Stimulated activated CD8-positive, alpha-beta memory T cell treated with anti-CD3 and anti-CD28 coated beads, Interleukin-15, amount 100 ng/mL, for 24 hours (primary cell): ENCODE measurements at places on chromosomes 1 and 21.

DNA sequence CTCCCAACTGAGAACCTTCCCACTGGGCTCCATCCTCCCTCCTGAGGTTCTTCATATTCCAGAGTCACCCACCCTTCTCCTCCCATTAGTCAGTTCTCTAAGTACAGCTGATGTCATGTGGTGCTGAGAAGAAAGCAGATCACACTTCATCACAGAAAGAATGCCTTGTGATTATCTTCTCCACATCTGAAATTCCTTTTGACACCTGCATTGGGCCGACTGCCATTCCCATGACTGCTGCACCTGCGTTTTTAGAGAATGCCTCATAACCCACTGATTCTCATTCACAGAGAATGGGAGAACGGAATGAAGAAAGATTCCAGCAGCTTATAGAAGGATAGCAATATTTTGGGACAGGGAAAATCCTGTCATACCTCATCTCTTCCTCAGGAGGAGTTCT is 14.3 kb downstream of the LEPR start:
- no peak for DNase-seq

GRCh38 chr21:31397515-31397926 is 53.5 kb upstream of the TIAM1 start:
- no peak for DNase-seq

GRCh38 chr1:43893006-43893405 is 40.6 kb upstream of the ARTN start:
- no peak for DNase-seq

DNA sequence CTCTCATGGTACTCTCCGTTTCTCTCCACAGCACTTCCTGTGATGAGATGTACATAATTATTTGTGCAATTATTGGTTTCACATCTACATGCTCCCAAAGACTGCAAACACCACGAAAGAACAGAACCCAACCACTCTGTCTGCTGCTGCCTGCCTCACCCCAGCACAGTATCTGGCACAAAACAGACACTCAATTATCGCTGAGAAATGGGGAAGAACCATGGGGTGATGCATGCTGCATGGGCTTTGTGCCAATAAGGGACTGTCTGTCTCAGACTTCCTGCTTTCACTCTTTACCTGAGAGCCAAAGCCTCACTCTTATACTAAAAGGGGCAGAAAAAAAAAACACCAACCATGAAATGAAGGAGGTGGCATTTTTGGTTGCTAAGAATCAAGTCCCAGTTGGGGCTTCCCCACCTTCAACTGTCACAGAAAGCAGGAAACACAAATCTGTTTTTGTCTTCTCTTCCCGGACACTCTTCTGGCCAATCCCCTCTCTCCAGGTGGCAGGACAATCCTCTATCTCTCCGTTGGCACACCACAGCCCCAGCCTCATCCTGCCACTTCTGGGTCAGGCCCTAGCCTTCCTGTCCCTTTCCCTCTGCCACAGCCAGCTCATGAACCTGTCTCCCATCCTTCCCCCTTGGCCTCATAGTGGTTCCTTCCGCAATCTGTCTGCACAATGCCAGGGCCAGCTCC is 82.0 kb downstream of the TGFBR3 start:
- DNase-seq, result no peak

DNA sequence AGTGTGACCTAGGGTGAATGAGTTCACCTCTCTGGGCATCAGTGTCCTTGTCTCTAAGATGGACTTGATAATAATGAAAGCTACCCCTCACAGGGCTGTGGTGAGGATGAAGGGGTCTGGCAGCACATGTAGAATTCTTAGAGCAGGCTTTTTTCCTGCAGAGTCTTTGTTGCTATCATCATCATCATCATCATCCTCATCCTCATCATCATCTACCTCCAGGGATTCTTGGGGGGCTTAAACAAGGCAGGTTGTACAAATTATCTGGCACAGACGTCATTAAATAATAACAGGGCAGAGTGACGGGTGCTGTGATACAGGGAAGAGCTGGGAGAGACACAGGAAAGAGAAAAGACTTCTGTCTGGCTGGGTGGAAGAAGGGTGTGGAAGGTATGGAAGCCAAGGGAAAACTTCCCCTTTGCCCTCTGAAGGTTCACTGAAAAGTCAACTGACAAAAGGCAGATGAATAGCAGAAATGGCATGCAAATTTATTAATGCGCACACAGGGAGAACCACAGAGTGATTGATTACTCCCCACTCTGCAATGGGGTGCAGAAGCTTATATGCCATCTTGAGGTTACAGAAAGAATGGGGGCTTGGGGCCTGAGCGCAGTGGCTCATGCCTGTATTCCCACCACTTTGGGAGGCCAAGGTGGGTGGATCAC is 17.0 kb upstream of the SLC2A1 start:
- DNase-seq, result no peak

- DNase-seq, result no peak
Observed at GRCh38 chr1:52296345-52296744, 69.7 kb downstream of the CC2D1B start.

GRCh38 chr1:57819893-57820292 is 396.0 kb upstream of the DAB1 start:
- no peak for DNase-seq

GRCh38 chr1:23618586-23619083 is 59.3 kb upstream of the ID3 start:
- DNase-seq, result no peak

- no peak for DNase-seq
Observed at GRCh38 chr1:174074757-174075156, 52.6 kb upstream of the RC3H1 start.

GRCh38 chr1:219668446-219668845 is 55.5 kb upstream of the ZC3H11B start:
- no peak for DNase-seq

DNA sequence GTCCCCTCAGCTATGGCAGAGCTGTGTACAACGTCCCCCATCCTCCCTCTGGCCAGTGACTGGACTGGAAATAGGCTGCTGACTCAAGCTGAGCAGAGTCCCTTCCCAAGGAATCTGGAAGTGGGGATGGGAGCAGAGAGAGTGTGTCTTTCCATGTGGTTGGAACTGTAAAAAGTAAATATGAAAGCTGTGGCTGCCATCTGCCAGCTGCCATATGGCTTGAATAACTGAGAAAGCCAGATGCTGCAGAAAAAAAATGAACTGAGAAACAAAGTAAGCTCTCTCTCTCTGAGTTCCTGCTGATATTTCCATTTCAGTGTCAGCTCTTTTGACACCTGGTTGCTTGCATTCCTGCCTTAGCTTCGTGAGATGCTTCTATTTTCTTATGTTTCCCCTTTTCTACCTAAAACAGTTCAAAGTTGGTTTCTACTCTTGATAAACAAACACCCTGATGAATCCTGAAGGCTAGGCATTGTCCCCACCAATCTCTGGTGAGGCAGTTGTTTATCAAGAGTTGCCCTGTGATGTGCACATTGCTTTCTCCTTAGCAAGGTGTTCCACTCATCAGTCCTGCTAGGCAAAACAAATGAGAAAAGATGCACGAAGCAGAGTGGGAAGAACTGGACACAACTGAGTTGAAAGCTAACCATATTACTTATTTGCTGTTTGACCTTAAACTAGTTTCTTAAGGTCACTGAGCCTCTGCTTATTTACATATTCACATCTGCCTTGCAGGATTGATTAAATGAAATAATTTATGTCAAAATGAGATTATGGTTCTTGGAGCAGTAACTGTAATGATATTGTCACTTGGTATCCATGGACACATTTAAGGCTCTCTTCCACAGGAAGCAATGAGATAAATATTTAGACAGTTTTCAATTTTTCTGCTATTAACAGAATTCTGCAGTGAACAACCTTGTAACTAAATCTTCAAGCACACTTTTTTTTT is 16.6 kb upstream of the DR1 start:
- DNase-seq, result no peak

DNA sequence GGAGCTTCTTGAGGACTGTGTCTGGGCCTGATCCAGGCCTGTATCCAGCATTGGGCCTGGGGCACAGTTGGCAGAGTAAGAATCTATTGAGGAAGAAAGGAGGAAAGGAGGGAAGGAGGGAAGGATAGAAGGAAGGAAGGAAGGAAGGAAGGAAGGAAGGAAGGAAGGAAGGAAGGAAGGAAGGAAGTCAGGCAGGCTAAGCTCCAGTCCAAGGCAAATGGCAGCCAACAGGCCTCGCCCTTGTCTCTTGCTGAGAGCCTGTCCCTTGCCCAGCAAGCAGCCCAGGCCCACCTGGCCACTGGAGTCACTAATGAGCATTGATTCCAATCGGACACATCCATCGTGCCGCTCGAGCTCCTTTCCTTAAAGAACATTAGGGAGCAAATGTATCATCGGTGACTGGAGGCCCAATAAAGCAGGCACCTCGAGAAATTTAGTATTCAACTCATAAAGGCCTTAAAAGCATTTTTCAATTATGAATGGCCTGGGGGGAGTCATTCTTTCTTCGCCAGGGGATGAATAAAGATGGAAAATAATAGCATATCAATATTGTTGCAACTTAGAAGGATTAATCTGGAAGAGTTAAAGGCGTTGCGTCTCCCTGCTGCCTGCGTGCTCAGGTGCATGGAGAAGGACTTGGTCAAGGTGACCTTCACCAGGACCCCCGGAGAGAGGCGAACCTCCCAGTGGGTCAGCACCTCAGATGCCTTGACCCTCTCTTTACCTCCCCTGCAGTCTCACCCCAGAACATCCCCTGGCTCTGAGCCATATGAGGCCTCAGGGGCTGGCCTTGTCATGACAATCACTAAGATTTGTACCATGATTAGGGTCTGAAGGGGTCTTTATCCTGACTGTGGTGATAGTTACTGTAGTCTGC is 144.5 kb upstream of the RUNX3 start:
- no peak for DNase-seq

DNA sequence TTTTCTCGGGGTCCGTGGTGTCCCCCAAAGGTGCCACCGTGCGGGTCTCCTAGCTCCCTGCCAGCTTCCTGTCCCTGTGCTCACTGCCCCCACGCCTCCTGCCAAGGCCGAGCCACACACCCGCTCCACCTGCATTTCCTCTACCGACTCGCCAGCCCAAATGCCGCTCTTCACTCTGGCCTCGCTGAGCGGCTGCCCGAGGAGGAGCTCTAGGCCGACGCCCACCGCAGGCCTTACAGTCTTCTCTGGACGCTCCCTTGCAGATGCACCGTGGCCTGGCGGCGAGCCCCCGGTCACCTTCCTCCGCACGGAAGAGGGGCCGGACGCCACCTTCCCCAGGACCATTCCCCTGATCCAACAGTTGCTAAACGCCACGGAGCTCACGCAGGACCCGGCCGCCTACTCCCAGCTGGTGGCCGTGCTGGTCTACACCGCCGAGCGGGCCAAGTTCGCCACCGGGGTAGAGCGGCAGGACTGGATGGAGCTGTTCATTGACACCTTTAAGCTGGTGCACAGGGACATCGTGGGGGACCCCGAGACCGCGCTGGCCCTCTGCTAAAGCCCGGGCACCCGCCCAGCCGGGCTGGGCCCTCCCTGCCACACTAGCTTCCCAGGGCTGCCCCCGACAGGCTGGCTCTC is 26.3 kb downstream of the FTCD start:
- DNase-seq, result no peak

GRCh38 chr1:186915555-186915954 is 86.8 kb downstream of the PLA2G4A start:
- DNase-seq, result no peak

- DNase-seq, result no peak
Observed at GRCh38 chr1:94314222-94314858, 77.0 kb upstream of the ARHGAP29 start.

GRCh38 chr1:31596737-31597097 is 20.4 kb downstream of the TINAGL1 start:
- no peak for DNase-seq

GRCh38 chr1:193322211-193322610 is 135.8 kb upstream of the B3GALT2 start:
- no peak for DNase-seq

DNA sequence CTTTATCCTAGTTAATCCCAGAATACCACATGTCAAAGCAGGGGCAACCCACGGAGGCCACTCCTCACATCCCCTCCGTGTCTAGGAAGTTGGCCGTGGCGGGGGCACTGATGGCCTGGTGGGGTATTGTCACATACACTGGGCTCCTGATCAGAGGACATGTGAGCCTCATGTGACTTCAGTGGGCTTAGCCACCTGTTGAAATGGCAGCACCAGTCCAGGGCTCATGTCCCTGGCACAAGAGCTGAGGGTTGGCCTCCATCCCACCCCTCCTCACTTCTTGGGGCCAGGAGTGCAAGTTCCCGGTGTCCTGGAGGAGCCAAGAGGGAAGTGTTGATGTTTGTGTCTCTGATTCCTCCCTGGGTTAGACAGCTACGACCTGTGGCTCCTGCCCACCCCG is 313.4 kb downstream of the CAMTA1 start:
- no peak for DNase-seq

GRCh38 chr1:182101415-182102042 is 40.0 kb upstream of the ZNF648 start:
- no peak for DNase-seq

- DNase-seq, result peak; percentile 89
Observed at GRCh38 chr1:181142096-181142958, 53.8 kb downstream of the IER5 start.

DNA sequence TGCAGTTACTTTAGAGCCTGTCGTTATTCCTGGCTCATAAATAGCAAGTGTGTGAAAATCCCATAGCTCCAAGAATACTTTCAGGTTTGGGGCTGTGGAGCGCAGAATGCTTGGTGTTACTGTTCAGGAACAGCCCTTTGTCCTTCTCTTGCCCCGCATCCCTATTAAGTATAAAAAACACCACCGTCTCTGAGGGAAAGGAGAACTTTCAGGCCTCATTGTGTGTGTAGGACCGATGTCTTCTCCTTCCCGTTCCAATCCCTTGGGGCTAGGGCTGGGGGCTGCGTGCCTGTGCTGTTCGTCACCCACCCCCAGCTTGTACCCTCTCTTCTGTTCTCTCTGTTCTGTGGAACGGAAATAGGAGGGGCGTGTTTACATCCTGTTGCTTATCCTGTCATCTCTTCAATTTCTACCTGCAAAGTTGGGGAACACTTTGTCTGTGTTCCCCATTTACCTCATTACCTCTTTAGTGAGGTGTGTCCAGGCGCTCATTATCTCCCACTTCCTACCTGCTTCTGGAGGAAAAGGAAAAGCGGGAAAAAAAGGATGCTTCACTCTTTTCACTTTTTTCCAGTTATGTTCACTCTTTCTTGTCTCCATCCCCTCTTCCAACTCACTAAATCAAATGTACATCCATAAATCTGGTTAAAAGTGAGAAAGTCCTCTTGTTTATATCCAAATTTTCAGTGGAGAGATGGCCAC is 788 bp upstream of the TXNIP start:
- no peak for DNase-seq

- no peak for DNase-seq
Observed at GRCh38 chr21:44365251-44365966, 12.0 kb downstream of the TRPM2 start.

DNA sequence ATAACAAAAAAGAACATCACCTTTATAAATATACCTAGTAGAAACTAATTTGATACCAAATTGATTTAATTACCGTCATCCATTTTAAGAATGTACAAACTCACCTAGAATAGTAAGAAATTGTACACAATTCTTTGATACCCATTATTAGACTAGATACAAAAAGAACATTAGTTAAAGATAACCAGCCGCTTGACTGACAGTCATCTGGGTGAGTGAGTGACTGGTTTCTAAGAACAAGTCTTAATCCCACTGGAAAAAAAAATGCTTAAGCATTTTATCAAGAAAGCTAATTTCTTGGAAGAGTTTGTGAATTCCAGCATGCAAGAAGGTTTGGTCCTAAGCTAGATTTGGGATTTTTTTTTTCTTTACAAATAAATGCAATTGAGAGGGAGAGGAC is 10.9 kb downstream of the LRRC8B start:
- DNase-seq, result no peak
